ENCODE measurements at places on chromosomes 13 and 19. TPM values are rescaled to one million over a fixed set of nuclear protein-coding genes. Genes with fewer than 3 reads are reported as not detected.
A peak's percentile ranks its signal among the peaks of the same experiment; 100 is the strongest.

DNA sequence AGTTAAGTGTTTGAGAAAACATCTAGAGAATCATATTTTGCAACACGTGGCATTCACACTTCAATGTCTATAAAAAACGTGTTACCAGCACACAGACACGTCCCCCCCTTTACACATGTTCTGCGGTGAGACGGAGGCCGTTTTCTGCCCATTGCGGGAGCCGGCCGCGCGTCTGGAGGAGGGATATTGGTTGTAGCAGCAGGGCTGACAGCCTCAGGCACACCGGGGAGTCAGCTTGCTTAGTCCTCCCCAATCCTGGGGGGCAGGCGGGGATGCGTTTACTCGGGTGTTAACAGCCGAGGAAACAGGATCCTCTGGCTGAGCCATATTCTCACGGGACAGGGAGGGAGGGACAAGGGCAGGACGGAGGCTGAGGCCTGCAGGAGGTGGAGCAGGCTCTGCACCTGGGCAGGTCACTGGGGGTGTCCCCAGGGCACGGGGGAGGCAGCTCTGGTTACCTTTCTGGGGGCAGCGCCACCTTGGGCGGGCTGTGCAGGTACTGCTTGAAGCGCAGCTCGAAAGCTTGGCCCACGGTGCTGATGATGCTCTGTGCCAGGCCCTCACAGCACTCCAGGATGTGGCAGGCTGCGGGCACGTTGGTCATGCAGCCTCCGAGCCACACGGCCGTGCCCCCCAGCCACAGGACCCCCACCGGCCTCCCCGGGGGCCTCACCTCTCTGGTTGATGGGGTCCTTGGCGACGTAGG is 25.0 kb downstream of the SHC2 start:
- H3K4me3 ChIP-seq = no peak overlapping the region
- no peaks in the 10 kb centered on the region for H3K27me3 ChIP-seq
- no peak overlapping the region for H3K27ac ChIP-seq
- no peak for DNase-seq

IL12RB1 gene
- total RNA-seq = 5.4 TPM

DNA sequence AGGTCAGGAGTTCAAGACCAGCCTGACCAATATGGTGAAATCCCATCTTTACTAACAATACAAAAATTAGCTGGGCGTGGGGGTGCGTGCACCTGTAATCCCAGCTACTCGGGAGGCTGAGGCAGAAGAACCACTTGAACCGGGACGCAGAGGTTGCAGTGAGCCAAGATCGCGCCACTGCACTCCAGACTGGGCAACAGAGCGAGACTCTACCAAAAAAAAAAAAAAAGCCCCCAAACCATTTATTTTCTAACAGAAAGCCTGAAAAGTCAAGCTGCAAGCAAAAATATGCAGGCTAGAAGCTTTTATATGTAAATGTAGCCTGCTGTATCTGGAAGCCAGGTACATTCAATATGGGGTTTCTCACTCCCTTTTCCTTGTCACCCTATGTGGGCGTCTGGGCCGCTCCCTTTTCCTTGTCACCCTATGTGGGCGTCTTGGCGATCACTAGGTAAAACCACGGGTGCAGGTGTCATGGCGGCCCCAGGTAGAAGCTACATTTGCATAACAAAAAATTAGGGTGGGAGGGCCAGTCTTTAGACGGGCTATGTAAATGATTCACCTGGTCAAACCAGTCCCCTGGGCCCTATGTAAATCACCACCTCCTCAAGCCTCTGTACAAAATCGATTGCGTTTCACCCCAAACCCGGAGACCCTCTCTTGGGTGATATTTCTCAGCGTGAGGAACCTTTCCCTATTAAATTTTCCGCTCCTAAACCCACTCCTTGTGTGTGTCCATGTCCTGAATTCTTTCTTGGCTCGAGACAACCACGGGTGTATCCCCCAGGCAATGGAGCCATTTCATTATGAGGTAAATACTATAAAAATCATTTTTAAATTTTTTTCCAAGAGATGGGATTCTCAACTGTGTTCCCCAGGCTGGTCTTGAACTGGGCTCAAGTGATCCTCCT is 2.1 kb downstream of the TRIM13 start:
- H3K4me1 ChIP-seq = peaks cover 53% of the 10 kb centered on the region
- H3K36me3 ChIP-seq = no peaks in the 10 kb centered on the region
- no peaks in the 10 kb centered on the region for H3K27me3 ChIP-seq
- H3K4me3 ChIP-seq = peak overlapping the region; percentile 82
- peak overlapping the region; percentile 64 for H3K27ac ChIP-seq

DNA sequence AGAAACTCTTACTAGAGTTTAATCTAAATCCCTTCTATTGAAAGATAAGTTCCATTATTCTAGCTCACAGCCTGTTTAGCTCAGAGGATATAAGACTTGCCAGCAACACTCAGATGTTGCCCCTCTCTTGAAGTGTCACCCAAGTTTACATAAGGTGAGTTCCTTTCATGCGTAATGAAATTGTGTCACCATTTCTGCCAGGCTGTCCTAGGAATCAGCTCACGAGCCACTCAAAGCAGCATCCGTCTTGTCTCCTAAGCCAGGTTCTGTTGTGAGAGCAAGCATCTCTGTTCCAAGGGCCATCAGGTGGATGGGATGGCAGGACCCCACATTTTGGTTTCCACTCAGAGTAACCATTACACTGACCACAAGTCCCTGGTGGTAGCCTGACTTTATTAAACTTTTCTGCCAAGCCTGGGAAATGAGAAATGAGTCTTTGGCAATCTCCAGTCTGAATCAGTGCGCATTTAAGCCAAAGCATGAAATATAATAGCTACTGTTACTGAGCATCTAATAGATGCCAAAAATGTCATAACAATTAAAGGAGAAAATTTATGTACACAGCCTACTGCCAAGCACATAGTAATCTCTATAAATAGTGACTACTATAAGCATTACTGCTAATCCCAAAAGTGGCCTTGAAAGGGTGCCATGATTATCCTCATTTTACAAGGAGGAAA is 179.6 kb upstream of the MIR17HG start:
- no peaks in the 10 kb centered on the region for H3K27me3 ChIP-seq
- H3K36me3 ChIP-seq = no peaks in the 10 kb centered on the region

DNA sequence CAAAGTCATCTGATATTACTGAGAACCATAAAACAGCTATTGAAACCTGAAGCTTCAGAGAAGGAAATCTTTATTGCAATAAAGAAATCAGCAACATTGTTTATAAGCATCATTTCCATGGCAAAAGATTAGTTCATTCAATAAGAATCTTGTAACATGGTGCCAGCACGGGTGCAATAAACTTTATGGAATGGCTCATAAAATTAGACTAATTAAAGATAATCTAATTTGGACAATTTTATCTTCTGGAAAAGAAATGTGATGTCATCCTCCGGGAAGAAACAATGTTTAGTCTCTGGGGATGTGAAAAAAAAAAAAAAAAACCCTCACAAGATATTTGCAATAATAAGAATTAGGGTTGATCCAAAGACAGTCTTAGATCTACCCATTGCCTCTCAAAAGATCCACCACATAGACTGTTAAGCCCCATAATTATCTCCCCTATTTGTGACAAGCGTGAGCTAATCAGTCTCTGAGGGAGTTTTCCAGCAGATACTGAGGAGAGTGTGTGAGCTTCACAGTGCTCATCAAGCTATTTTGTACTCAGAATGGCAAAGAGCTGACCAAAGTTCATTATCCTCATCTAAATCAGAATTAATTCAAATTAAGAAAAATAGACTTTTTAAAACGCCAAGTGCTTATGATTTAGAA is 297.0 kb upstream of the EDNRB start:
- no peaks in the 10 kb centered on the region for H3K36me3 ChIP-seq
- H3K4me1 ChIP-seq = no peaks in the 10 kb centered on the region
- no peak for DNase-seq

- no peak overlapping the region for H3K27ac ChIP-seq
- no peak for DNase-seq
- H3K27me3 ChIP-seq = no peaks in the 10 kb centered on the region
- no peak overlapping the region for H3K4me3 ChIP-seq
Measured at GRCh38 chr19:13633109-13633508, 126.8 kb upstream of the CACNA1A start.

- H3K4me3 ChIP-seq = no peak overlapping the region
- no peak overlapping the region for H3K27ac ChIP-seq
- peaks cover 11% of the 10 kb centered on the region for H3K36me3 ChIP-seq
- no peak for DNase-seq
- H3K4me1 ChIP-seq = no peaks in the 10 kb centered on the region
Measured at GRCh38 chr13:39676315-39676876, 20.9 kb downstream of the COG6 start.

All from thoracic aorta (tissue), 2 donors.